Activated T-cell treated with anti-CD3 and anti-CD28 coated beads for 24 hours (primary cell): ENCODE measurements at places on chromosomes 7 and 10.

DNA sequence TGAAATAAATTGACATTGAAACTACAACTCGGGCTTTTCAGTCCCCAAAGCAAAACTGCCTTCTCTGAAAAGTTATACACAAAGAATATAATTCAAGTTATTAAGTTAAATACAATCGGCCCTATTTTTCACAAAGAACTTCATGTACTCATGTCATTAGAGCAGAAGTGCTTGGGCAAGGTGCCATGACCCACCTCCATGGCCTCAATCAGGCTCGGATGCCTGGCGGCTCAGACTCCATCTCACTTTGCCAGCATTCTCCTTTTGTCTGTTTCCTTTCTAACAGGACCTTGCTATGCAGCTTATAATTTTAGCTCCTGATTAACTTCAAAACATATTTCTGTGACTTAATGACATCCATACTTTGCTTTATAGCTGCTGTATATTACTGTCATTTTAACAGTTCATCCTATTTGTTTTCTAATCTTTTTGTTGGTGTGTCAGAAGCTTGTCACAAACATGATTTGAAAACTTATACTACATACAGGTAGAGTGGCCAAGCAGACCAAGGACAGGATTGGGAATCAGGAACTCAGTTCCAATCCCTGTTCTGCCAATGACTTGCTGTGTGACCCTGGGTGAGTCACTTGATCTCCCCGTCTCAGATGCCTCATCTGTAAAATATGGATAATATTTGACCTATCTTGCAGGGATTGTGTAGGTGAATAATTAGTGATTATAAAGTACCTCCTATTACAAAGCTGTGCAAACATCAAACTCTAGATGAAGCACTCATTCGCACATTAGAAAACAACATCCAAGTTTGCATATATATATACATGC is 60.8 kb upstream of the ITGA8 start:
- no peak for DNase-seq

- DNase-seq: no peak
Measured at GRCh38 chr7:30996883-30997282, 33.1 kb downstream of the GHRHR start.

- no peak for DNase-seq
Measured at GRCh38 chr7:13047061-13047460, 359.6 kb downstream of the ARL4A start.

DNA sequence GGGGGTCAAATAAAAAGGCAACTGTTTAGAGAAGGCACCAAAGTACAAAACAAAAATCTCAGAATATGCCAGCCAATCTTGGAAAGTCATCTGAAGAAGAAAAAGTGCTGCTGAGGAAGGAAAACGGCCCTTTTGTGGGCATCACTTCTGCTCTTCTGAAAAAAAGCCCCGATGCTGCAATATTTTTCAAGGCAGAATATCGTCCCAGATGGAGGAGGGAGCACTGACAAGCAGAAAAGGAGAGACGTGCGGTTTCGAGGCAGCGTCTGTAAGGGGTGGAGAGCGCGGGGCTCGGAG is 959 bp upstream of the ATRNL1 start:
- DNase-seq: no peak

DNA sequence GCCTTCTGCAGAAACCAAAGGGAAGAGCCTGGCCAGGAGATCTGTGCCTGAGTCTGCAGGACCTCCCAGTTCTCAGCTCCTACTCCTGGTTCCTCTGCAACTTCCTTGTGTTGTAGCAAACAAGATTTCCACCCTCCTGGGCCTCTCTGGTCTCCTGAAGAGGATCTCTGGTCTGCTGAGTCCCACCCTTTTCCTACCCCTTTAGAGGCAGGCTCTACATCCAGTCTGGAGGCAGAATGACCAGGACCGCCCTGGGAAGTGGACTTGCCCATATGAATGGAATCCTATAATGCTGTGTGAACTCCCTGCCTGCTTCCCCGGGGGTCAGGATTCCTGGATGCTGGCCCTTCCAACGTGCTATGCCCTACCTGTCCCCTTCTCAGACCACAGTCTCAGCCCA is 3.2 kb downstream of the DENND2A start:
- no peak for DNase-seq

GRCh38 chr10:99775850-99776249 is 6.6 kb upstream of the ABCC2 start:
- no peak for DNase-seq

GRCh38 chr7:157005456-157006204 is 4.8 kb downstream of the MNX1 start:
- DNase-seq: no peak

GRCh38 chr10:3881622-3882021 is 96.6 kb upstream of the KLF6 start:
- DNase-seq: no peak

DNA sequence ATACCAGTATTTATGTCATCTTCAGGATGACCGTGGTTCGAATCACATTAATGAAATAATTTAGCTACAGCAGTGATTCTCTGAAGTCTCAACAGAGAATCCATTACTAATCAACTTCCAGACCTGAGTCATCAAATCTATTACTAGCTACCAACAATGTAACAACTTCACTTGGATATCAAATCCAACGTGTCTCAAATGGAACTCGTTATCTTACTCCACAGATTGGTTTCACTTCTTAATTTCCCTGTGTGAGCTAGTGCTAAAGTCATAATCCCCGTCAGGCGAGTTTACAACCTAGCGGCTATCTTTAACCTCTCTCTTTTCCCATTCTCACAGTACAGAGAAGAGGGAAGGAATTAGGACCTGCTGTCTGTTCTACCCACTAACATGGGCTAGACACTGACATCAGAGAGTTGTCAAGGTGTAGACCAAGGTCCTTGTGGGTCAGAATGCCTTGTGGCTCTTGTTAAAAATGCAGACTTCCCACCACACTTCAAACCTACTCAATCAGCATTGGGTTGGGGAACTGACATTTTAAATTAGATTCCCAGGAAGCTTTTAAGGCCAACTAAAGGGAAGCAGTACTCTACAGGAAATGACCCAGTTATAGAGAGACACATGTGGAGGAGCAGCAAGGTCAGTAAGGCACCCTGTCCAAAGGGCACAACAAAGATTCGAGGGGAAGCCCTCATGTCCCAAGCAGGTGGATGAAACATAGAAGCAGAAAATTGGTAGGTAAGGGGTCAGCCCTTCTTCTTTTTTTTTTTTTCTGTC is 57.3 kb upstream of the GSAP start:
- DNase-seq: no peak

GRCh38 chr7:129875745-129876411 is 76.9 kb downstream of the UBE2H start:
- DNase-seq: no peak

GRCh38 chr7:33716581-33717477 is 188.5 kb upstream of the BMPER start:
- DNase-seq: no peak

- DNase-seq: peak; percentile 63
Measured at GRCh38 chr7:17144322-17144721, 154.1 kb upstream of the AHR start.

DNA sequence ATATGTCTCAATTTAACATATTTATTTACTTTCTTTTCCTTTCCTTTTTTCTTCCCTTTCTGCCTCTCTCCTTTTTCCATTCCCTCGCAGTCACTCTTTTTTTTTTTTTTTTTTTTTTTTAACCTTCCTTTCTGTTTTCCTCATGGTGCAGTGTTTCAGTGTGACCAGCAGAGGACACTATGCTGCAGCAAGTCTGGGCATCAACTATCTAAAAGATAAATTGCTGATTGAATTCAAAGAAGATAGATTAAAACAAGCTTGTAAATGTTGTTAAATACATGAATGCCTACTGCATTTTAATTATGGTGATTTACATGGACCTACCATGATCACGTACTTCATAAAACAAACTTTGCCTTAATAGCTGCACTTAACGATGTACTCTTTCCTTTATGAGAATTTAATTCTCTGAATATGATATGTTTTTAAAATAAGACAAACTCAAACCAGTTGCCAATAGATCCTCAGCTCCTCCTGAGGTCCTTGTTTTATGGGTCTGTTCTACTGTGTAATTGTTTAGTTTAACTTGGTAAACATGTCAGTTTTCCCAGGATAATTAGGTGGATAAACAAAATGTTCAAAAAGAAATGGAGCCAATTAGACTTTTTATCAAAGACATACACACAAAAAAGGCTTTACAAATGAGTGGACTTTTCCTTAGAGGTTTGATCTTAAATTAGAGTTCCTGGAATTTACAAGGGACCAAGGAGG is 101.0 kb upstream of the AGR3 start:
- DNase-seq: peak; percentile 18

- no peak for DNase-seq
Measured at GRCh38 chr7:131026297-131027000, 292.4 kb upstream of the KLF14 start.

- no peak for DNase-seq
Measured at GRCh38 chr7:155166673-155167370, 96.7 kb downstream of the HTR5A start.

DNA sequence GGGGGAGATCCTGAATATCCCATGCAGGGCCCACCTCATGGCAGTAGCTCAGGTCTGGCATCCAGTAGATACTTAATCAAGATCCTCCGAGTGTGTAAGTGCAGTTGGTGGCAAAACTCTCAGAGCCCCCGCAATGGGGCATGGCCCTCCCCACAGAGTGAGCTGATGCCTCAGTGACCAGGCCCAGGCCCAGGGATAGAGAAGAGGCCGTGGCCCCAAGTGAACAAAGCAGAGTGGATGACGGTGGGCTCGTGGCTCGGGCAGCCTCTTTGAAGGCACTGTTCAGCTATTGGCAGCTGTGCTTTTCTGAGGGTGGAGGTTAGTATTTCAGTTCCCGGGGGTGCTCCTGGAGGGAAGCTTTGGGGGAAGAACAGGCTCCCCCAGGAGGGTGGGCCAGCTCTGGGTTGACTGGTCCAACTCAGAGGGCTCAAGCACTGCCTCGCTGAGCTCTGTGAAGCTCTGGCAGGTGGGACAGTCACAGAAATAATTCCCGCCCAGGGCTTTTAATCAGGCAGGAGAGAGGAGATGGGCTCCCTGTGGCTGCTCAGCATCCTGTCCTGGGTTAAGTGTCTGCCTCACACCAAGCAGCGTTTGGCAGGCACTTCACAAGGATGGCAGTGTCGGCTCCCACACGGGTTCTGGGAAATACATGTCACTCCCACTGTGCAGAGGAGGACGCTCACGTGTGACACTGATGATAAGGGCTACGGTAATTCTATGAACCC is 583.6 kb downstream of the TCERG1L start:
- DNase-seq: no peak

DNA sequence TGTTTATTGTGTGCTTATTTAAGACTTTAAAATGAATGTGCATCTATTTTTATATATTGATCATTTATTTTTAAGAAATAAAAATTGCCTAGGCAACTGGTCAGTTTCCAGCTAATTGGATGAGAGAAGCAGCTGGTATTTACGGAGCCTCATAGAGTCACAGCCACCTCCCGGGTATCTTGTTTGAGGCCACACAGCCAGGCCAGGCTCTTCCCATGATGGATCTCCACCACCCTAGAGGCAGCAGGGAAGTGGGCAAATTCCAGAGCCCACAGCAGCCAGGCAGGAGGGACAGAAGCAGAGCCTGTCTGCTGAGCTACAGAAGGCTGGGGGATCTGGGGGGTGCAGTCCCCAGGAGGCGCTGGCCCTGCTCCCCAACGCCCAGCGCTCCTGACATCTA is 61.6 kb downstream of the CLEC2L start:
- no peak for DNase-seq

DNA sequence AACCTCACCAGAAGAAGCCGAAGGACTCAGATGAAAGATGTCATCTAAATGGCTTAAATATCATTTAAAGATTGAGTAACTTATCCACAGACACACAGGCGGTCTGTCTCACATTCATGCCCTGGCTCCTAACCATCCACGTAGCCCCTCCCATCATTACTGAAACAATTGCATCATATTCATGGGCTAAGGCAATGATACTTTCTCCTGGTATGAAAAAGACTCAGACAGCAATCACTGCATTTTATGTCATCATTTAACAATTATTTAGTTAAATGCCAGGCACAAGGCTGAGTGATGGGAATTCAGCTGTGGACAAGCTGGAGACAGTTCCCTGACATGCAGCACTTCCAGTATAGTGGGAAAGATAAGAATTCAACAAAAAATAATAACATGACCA is 11.2 kb upstream of the TECTB start:
- DNase-seq: no peak

DNA sequence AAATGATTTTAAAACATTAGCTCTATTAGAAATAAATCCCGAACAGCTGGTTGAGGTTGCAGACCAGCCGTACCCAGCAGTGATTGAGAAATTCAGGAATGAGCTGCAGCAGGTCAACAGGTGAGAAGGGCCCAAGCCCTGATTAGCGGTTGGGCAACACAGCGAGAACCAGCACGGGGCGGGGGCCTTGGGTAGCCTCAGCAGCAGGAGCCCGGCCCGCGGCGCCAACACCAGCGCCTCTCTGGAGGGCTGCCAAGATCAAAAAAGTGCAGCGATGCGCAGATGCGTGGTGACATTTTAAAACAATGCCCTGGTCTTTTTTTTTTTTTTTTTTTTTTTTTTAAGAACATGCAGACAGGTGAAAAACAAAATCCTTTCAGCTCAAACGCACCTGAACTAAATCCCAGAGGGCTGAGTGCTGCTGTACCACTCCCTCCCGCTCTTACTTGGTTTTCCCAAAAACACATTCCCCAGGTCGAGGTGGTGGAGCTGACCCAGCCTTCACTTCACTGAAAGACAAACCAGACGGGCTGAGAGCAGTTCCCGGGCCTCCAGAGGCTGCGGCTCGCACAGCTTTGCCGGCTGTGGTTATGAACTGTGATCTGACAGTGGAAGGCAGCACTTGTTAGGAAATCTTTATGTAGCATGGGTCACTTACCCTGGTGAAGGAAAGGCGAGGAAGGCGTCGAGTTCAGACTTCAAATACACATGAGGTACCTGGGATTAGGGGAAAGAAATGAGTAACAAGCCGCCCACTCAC is 579.4 kb downstream of the SDK1 start:
- DNase-seq: no peak
